ENCODE measurements at places on chromosomes 6 and 20.

DNA sequence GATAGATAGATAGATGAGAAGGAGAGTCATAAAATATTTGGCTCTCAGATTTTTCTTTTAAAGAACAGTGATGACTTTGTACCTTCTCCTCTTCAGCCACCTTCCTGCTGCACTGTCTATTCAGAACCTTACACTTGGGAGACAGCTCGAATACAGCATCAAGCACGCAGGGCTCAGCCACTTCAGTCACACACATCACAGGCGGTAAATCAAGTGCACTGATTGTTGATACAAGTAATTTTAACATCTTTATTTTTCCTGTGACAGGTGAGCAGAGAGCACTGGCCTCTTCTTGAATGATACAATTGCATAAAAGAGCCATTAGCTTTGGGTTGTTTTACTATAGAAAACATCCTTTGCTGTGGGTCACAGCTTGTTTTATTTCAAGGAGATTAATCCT, 1118.5 kb upstream of the EYS start:
- DNase-seq: no peak

- DNase-seq: no peak
Observed at GRCh38 chr6:108341372-108341771, 46.5 kb downstream of the AFG1L start.

- DNase-seq: no peak
Observed at GRCh38 chr6:154969796-154970195, 25.3 kb upstream of the TIAM2 start.

GRCh38 chr6:167580619-167580911, 246.1 kb upstream of the AFDN start:
- DNase-seq: no peak

- no peak for DNase-seq
Observed at GRCh38 chr20:11186301-11187008, 512.7 kb upstream of the JAG1 start.

- DNase-seq: no peak
Observed at GRCh38 chr6:100573166-100573565, 108.4 kb upstream of the SIM1 start.

DNA sequence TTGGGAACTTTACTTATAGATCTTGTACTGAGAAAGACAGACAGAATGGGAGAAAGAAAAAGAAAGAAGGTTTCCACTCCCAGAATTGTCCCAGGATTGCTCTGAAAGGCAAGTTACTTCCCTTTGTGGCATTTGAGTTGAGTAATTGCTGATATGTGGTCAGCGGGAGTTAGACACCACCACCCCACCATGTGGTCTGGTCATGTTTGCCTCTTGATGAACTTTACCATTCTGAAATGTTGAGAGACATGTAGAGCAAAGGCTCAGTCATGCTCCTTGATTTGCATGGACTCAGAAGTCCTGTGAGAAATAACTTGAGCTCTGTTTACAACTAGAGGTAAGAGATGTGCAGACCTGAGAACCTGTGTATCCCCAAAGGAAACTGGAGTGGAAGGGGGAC, 17.1 kb downstream of the TCF21 start:
- DNase-seq: no peak

DNA sequence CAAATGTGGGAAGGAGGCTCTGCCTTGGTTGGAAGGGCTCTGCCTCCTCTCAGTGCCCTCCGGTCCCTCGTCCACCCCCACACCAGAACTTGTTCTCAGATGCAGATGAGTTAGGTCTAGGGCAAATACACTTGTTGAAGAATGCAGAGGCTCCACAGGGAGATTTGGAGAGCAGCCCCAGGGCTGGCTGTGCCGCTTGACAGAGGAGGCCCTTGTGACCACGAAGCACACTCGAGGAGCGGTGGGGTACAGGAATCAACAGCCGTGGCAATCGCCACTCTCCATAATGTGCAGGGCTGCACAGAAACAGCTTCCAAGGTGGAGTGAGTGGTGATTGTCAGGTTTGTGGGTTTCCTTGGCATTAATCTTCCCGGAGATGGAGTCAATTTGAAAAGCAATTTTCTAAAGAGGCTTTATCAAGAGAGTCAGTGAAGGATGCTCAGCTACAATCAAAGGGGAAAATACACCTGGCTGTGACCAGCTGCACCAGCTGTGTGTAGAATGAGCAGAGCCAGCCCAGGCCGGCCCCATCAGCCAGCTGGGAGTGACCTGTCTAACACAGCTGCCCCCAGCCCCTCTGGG, 59.5 kb downstream of the BFSP1 start:
- no peak for DNase-seq

GRCh38 chr20:46253391-46253790, 54.9 kb downstream of the CDH22 start:
- no peak for DNase-seq

GRCh38 chr6:13045676-13046075, 282.7 kb downstream of the TBC1D7 start:
- DNase-seq: no peak

- no peak for DNase-seq
Observed at GRCh38 chr20:31962761-31963160, 5.2 kb upstream of the XKR7 start.

- DNase-seq: no peak
Observed at GRCh38 chr20:34562641-34563040, 4.1 kb downstream of the MAP1LC3A start.

GRCh38 chr6:5619249-5619648, 357.9 kb downstream of the FARS2 start:
- no peak for DNase-seq

GRCh38 chr20:40953856-40954255, 74.8 kb upstream of the TOP1 start:
- no peak for DNase-seq

DNA sequence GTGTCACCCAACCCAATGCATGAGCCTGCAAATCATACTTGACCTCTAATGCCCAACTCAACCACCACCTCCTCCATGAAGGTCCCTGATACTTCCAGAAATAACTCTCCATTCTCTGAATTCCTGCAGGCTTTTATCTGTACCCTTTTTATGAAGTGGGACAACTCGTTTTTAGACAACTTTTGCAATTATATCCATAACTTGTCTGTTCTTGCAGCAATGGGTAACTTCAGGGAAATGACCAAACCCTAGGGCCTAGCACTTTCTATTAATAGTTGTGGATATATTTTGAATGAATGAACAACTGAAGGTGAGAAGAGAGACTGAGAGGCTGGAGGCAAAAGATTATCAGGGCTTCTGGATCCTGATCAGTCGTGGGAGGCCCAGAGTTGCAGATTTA, 236.6 kb upstream of the MOCS1 start:
- DNase-seq: no peak

DNA sequence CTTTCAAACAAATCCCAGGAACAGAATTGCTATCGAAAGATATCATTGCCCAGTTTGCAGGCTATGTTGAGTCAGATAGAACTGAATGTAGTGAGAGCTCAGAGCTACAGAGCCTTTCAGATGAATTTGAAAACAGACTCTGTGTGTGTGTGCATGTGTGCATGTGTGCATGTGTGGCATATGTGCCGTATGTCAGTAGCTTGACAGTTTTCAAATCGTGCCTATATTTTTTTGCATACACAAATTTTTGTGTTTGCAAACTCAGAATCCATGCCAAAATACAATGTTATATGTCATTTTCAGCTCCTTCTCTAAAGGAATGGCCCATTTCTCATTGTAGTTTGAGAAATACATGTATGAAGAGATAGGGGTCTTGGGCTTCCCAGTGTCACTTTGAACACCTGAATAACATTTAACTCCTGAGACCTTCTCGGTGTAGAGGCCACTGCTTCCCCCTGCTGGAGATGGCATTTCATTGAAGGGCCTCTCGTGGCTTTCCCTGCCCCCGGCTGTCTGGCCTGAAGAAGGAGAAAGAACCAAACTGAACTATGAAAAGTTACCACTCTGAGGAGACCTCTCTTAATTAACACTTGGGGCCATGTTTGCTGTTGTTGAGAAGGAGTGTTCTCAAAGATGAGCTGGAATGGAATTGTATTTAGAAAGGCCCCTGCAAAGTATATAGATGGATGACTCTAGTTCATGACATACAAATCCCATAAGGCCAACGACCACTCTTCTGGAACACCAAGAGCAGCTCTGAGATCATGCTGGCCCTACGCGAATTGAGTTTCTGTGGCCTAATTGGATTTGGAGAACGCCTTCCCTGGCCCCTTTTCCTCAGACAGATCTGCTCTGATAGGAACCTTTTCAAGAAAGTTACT, 58.7 kb downstream of the VAPB start:
- peak; percentile 8 for DNase-seq

Data from stimulated activated CD4-positive, alpha-beta T cell treated with anti-CD3 and anti-CD28 coated beads, Interleukin-1b, Interleukin-23, amount 100 ng/mL, for 1 hour (primary cell).